ENCODE measurements at places on chromosomes 7 and 10.

DNA sequence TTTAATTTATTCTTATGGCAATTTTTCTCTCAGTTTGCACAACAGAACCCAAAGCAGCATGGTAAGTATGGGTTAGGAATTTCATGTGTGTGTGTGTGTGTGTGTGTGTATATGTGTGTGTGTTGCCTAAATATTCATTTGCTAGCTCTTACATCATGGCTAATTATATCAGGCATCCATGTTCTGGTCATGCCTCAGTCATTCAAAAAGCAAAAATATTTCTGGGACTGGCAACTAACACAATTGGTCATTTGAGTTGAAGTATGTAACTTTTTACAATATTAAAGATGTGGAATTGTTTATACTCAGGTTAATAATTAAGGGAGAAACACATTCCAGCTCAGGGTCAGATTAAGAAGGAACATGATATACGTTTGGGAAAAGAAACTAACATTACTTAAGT lies 67.6 kb upstream of the PHYHIPL start:
- no peak for DNase-seq

- DNase-seq, result peak; percentile 55
These were observed 113.2 kb upstream of the DGKB start for GRCh38 chr7:15015545-15016314.

DNA sequence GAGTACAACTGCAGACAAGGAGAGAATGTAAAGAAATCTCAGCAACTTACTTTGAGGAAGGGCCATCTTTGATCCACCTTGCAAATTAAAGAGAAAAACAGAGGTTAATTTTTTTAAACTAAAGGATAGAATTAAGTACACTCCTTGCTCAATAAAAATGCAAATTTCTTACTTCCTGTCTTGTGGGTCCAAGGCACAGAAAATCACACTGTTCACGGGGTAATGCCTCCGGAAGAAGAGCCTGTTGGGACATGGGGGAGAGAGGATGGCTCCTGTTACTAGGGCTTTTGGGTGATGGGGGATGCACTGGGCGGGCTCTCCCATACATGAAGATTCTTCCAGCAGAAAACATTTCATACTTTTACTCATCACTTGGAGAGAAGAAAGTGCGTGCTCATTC lies 301.8 kb downstream of the TNS3 start:
- DNase-seq, result no peak

- DNase-seq, result no peak
These were observed 21.4 kb downstream of the KCNK18 start for GRCh38 chr10:117218654-117219053.

DNA sequence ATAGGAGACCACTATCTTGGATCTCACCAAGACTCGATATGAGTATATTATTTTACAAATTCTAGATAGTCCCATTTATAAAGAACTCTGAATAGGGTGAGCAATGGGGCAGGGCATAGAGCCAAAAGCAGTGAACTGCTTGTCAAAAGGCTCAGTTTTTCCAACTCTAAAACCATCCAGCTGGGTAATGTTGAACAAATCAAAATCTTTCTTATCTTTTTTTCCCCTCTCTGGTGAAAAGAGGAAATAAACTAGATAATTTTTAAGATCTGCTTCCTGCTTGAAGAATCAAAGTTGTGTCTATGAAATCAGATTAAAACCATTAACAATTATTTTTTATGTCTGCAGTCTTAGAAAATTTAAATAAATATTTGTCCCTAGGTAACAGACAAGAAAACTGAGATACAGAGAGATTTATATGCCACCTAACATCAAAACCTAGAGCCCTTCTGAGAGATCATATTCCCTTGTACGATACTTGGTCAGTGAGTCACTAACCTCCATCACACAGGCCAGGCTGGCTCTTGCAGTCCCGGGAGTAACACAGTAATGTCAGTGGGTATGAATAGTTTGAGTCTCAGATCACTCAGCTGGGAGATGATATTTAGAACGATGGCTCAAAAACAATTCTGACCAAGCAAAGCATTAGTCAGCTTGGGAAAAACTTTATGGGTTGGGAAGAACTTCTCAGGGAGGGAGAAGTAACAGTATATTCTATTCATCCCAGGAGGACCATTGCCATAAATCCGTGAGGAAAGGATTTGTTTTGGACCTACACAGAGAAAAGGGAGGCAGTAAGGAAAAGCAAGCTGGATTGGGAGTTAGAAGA lies 178.8 kb downstream of the REEP3 start:
- DNase-seq, result no peak

DNA sequence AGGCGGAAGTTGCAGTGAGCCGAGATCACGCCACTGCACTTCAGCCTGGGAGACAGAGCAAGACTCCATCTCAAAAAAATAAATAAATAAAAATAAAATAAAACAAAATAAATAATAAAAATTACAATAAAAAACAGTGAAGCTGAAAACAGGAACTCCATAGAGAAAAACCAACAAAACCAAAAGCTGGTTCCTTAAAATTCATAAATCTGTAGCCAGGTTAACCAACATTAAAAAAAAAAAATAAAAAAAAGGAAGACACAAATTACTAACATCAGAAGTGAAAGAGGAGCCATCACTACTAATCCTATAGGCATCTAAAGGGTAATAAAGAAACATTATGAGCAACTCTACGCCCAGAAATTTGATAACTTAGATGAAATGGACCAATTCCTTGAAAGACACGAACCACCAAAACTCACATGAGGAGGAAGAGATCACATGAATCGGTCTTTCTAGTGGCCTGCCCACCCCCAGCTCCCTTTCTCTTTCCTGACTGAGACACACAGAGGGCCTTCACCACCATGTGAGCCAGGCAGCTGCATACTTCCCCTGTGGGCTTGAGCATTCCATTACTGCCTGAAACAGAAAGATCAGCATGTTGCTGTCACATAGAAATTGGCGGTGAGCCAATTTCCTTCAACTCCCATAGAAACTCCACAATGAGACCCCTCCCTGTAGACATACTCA lies 208.7 kb downstream of the MAD1L1 start:
- DNase-seq, result no peak

DNA sequence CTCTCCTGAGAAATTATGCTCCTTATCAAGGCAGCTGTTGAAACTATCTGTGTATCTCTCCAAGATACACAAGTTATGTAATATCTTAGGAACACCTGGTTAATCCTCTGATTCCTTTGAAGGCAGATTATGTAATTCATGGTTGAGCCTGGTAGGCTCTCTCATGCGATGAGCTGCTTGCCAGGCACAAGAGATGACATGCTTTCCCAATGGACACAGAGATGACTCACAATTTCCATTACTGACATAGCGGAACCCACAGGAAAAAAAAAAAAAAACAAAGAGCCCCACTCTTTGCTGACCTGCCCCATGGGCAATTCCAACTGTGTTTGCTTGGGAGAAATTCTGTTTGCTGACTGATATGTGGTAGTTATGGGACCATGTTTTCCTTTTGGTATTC lies 736.4 kb upstream of the PHF14 start:
- no peak for DNase-seq

DNA sequence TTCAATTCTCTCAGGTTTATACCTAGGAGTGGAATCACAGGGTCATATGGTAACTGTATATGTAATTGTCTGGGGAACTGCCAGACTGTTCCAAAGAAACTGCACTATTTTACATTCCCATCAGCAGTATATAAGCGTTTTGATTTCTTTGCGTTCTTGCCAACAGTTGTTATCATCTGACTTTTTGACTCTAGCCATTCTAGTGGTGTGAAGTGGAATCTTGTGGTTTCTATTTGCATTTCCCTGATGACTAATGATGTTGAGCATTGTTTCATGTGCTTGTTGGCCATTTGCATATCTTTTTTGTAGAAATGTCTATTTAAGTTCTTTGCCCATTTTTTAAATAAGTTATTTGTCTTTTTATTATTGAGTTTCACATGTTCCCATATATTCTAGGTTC lies 44.3 kb upstream of the ZC3HAV1 start:
- DNase-seq, result no peak

DNA sequence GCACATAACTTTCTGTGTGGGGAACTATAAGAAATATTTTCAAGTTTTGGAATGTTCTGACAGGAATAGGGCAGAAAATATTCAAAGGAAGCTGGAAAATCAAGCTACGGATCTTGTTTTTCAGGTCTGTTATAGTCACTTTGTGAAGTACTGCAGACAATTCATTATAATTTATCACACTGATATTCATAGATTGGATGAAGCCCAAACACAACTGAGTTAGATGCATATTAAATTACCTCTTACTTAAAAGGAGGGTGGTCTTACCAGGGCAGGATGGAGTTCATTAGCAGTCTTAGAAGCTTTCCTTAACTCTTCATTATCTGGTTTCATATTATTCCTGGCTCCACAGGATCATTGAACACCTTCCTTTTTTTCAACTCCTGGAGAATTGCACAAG lies 242.3 kb downstream of the DYNC1I1 start:
- no peak for DNase-seq

GRCh38 chr7:36244429-36244828 lies 91.4 kb downstream of the EEPD1 start:
- no peak for DNase-seq

DNA sequence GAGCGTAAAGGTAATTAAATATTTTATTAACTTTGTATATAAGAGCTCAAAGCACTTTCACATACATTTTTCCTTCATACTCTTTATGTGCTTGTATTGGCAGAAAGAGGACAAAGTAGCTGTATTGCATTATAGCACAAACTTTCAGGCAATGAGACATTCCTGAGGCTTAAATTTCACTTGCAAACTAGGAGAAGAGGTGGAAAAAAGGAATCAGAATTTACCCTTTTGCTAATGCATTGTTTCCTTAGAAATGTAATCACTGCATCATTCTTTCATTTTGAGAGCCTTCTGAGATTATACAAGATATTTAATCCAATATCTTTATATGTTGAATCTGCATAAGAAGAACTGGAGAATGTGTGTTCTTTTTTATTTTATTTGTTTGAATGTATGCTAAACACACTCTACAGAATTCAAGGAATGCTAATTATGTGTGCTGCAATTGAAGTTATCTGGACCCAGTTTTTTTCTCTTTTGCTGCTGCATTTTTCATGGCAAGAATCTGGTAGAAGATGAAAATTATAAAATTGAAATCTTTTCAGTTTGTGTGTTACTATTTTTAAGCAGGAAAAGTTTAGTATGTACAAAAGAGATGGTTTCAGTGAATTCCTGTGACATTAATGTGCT lies 185.1 kb downstream of the NXPH1 start:
- DNase-seq, result no peak

DNA sequence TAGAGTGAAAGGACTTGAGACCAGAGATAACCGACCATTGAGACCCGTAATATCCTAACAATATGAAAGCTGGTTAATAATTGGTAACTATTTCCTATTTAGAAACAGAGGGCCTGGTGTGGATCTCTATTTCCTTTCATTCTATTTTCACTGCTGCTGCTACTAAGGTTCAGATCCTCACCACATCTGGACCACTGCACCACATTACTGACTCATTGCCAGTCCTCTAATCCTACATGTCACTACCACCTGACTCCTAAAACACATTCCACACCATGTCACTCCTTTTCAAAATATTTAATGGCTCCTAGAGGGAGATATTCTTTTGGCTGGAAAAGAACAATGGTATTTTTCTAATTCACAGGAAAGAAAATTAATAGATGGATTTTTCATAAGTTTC lies 6.4 kb downstream of the USP54 start:
- DNase-seq, result no peak

GRCh38 chr7:132436121-132436520 lies 140.1 kb downstream of the PLXNA4 start:
- no peak for DNase-seq

DNA sequence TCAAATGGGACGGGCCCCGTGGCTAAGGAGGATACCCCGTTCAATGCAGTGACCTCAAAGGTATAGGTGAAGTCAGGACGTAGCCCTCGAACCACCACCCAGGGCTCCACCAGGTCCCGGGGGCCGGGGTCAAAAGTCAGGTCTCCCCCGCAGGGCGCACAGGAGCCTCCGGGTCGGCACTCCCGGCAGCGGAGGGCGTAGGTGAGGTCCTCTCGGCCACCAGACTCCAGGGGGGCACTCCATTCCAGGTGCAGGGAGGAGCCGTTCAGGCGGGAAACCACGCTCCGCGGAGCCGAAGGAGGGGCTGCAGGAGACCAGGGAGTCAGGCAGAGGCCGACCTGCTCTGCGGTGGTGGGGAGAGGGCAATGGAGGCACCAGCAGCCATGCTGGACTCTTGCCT lies 7.7 kb downstream of the EPHB4 start:
- no peak for DNase-seq

- DNase-seq, result no peak
These were observed 9.5 kb downstream of the TUBAL3 start for GRCh38 chr10:5395168-5395567.

DNA sequence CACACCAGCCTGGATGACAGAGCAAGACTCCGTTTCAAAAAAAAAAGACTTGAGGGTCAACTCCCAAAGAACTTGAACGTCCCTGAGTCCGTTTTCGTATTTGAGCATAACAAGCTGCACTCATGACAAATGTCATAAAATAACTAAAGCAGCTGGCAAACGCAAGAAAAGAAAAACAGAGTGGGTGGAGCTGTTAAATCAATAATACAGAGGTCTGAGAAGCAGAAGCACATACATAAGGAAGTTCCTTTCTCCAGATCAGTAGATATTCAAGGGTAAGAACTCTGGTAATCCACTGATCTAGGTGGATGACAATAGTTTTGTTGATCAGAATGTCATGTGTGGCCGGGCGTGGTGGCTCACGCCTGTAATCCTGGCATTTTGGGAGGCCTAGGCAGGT lies 150.1 kb downstream of the FAM107B start:
- DNase-seq, result no peak

DNA sequence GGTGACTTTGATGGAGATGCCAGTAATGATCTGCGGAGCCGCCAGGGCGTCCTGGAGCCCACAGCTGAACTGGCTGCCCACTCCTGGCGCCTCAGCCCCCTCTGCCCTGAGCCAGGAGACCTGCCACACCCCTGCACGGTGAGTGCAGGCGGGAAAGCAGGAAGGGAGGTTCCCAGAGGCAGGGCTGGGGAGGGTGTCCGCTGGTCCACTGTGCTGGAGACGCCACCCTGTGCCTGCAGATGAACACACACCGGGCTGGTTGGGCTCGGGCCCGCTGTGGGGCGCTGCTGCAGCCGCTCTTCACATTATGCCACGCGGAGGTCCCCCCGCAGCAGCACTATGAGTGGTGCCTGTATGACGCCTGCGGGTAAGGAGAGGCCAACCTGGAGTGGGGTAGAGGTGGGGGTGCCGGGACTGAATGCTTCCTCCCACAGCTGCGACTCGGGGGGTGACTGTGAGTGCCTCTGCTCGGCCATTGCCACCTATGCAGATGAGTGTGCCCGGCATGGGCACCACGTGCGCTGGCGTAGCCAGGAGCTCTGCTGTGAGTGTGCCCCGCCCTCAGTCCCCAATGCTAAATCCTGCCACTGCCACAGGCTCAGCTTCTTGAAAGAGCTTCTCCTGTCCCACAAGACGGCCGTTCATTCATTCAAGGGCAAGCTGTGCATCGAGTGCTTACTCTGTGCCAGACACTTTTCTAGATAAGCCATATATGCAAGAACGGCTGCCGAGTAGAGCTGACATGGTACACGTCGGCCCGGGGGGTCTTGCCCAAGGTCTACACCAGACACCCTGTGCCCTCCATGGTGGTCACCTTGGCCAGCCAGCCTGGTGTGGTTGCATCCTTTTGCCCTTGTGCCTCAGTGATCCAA lies 14.3 kb upstream of the ZNF467 start:
- DNase-seq, result no peak

GRCh38 chr7:158815083-158815799 lies 14.1 kb downstream of the ESYT2 start:
- no peak for DNase-seq

GRCh38 chr7:11171569-11172192 lies 198.0 kb downstream of the PHF14 start:
- no peak for DNase-seq
